Central memory CD8-positive, alpha-beta T cell (primary cell): ENCODE measurements at places on chromosomes 1 and 21.

DNA sequence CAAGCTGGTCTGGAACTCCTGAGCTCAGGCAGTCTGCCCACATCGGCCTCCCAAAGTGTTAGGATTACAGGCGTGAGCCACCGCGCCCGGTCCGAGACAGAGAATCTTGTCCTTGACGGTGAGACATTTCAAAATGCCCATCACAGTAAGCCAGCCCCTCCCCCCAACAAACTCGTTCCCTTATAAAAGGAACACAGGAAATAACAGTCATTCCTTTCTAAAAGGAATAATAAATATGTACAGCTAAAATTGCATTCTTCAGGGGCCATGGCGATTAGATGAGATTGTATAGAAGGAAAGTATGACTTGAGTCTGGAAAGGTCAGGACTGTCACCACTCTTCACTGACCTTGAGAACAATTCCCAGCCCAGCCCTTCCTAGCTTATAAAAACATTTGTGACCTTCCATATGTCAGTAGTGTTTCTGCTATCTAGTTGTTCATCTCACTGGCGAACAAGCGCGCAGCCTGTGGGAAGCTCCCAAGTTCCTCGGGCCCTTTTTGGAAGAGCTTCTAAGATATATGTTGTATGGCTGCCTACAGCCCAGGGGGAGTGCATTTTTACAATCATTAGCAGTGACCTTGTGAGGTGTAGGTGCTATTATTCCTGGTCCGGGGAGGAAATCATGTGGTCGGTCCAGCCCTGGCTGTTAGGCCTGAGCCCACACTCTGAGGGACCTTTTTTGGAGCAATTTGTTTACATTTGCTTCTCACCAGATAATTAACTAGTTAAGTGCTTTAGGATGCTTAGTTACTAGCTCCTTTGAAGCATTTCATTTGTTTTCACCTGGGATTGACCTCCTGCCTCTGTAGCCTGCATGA is 8.7 kb downstream of the SZRD1 start:
- DNase-seq = no peak

- no peak for DNase-seq
These were observed 17.0 kb upstream of the ROR1 start for GRCh38 chr1:63756839-63757238.

DNA sequence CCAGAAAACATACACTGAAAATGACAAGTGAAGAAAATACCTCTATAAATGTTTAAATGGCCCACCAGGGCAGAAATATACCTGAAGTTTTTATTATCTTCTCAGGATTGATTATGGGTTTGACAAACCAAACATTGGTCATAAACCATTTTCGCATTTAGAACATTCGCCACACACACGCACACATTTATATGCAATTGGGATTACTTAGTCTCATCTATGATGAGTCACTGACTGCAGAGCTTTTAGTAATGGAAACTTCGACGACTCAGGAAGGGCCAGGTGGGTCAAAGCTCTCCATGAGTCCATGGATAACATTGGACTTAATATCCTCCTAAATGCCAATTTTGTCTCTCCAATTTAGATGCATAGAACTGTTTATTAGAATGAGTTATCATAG is 16.9 kb downstream of the NRDC start:
- DNase-seq = no peak

DNA sequence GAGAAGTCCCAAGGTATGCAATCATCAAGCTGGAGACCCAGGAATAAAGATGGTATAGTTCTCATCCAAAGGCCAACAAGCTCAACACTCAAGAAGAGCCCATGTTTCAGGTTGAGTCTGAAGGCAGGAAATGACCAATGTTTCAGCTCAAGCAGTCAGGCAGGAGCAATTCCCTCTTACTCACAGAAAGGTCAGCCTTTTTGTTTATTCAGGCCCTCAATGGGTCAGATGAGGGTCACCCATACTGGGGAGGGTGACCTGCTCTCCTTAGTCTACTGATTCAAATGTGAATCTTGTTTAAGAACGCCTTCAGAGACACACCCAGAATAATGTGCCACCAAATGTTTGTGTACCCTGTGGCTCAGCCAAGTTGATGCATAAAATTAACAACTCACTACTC is 262.4 kb downstream of the USP25 start:
- DNase-seq = no peak

- no peak for DNase-seq
These were observed 4.1 kb downstream of the DCAF8 start for GRCh38 chr1:160258177-160258798.
